ENCODE measurements at places on chromosomes 12 and 14.
A peak's percentile ranks its signal among the peaks of the same experiment; 100 is the strongest.

GRCh38 chr14:41606532-41607303 lies at the start of gene LRFN5:
LRFN5 (plus strand) TSS chr14:41606876.
- no peak for DNase-seq

GRCh38 chr12:67068204-67068731 lies 200.9 kb upstream of the CAND1 start:
- no peak for DNase-seq

DNA sequence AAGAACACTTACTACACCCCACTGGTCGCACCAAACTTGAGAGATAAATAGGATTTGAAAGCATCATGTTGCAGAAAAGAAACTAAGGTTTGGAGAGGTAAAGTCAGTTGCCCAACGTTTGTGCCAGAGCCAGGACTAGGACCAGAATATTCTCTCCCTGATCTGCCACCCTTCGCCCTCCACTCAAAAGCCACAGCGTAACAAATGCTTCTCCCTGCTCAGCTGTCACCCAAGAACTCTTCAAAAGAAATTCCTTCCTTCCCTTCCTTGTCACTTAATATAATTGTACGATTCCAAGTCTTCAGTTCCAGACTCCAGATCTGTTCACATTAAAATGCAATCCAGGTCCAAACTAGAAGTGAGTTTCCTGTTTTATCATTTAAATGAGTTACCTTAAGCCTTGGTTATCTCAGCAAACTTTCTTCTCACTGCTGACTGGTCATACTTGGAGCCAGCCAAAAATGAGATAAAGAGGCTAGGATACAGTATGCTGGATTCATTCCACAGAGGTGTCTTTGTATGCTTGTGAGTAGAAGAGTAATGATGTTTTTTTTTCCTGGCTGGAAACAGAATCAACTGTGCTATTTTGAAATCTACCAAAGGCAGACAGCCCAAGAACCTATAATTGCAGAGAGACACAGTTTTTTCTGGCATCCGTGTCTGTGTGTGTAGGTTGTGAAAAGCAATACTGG lies 12.8 kb upstream of the PPFIBP1 start:
- no peak for DNase-seq

GRCh38 chr14:21436567-21437062 lies 19.3 kb downstream of the CHD8 start:
- no peak for DNase-seq

DNA sequence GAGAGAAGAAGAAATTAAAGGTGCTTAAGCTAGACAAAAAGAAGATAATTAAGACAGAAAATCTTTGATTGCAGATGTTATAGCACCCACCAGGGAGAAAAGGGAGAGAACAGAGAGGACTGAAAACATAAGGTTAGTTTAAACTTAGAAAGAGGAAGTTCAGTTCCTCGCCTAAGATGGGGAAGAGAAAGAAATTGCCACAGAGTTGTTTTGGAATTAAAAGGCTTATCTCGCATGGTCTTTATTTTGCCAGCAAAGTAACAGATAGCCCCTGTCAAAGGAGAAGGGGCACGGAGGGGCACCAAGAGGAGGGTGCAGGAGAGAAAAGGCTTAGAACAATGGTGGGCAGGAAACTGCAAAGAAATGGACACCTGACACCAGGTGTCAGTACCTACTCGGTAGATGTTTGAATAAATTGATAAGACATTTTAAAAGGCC lies 17.8 kb upstream of the OXA1L start:
- DNase-seq, result peak; percentile 48

DNA sequence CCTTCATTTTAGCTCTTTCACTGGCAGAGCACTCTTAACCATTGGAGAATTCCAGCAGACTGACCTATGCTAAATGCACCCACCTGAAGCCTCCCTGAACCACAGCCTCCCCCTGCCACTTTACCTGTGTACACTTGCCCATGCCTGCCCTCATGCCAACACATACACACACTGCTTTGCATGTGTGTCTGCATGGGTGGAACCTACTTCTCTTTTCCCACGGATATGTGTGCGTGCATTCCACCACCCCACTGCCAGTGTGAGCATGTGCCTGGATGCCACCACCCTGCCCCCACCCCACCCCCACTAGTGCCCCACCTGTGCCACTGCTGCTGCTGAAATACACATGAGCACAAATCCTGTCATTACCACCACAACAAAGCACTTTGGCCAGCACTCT lies 49.5 kb upstream of the EEA1 start:
- no peak for DNase-seq

- DNase-seq, result no peak
These were observed 70.3 kb downstream of the GALNT4 start for GRCh38 chr12:89454080-89454848.

DNA sequence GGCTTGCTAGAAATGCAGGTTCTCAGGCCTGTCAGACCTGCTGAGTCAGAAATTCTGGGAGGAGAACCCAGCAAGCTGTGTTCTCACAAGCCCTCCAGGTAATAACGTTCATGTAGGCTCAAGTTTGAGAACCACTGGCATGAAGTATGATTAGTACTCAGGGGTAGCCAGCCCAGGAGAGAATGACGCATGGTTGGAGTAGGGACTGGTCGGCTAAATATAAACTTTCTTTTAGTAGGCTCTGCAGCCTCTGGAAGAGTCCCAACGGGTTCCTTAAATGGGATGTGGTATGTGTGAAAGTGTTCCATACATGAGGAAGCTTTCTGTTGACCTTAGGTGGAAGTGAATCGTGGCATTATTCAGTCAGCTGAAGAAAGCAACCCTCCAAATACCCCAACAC lies 209.3 kb downstream of the SLC41A2 start:
- no peak for DNase-seq

- no peak for DNase-seq
These were observed 68.6 kb downstream of the MARK3 start for GRCh38 chr14:103453791-103454190.

- DNase-seq, result no peak
These were observed 40.4 kb downstream of the DDX51 start for GRCh38 chr12:132103542-132104308.

DNA sequence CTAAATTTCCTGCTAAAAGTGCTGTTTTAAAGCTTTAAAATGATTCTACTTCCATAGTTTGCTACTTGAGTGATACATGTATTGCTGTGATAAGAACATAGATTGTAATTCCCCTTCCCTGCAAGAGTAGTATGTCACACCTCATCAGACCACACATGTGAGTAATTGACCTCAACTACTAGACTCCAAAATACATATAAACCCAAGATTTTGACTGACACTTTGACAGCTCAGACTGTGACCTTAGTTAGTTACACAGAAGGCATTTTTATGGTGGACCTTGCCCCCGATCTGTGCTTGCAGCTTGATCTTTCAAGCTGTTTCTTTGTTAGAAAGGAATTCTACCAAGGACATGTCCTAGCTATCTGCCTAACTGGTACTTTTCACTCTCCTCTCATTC lies 18.6 kb downstream of the APOBEC1 start:
- no peak for DNase-seq

DNA sequence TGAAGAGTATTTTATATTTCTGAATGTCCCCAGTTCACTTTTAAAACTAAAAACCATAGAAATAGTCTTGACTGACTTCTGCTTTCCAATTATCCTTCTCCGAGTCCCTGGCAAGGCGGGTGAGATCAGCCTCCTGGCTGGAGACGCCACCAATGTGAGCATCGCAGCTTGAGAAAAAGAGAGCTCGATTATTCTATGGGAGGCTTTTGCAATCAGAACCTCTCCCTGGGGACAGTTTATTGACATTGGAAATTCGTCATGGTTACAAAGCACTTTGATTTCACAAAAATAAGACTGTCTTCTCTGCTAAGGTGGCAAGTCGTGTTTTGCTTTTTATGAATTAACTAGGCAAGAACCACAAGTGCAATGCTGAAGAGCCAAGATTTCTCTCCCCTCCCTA lies 23.6 kb upstream of the GPHB5 start:
- DNase-seq, result no peak

DNA sequence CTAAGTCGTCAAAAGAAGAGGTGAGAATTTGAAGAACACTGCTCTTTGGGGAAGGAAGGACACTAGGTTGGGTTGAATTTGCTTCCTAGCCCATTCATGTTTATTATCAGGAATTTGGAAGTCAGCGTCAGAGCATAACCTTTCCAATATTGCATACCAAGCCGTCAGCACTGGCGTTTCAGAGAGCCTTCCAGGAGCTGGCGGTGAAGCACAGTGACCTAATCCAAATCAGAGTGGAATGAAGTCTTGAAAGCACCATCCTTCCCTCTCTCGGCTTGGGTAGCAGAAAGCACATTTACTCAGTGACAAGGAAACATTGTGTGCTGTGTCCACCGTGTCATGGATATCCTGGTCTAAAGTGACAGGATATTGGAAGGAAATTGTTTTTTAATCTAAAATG lies 240.3 kb upstream of the PELI2 start:
- DNase-seq, result no peak

- no peak for DNase-seq
These were observed 442.8 kb downstream of the ZFP36L1 start for GRCh38 chr14:68349900-68350629.

DNA sequence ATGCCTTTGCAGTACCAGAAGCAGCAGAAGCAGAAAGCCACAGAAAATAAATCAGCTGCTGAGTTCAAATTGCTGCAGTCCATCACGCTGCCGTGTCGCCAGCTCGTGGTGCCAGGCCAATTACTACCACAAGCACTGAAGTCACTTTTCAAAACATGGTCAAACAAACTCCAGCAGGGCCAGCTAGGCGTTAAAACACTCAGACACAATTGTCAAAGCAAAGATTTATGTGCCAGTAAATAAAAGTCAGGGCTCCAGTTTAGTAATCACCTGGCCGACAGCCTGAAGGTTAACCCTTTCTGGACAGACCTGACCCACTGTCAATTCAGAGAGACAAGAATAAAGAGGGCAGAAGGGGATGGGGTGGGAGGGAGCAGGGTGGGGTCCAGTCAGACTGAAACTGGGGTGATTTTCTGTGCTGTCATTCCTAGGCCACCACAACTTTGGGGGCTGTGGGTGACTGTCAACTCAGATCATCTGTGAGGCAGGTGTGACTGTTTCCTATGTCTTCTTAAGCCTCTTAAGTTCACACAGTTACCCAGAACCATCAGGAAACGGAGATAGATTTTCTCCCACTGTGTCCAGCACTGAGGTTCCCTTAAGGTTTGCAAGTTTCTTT lies 109.8 kb upstream of the FUT8 start:
- no peak for DNase-seq

GRCh38 chr14:75720116-75720515 lies 59.1 kb downstream of the TTLL5 start:
- DNase-seq, result no peak
